ENCODE measurements at places on chromosomes 6 and 20. TPM values are rescaled to one million over a fixed set of nuclear protein-coding genes. Genes with fewer than 3 reads are reported as not detected.

TPX2 gene
- total RNA-seq = 115 TPM

SCRT2 gene
- not detected for total RNA-seq

CALHM4 gene
- not detected for total RNA-seq

TCF15 gene
- not detected for total RNA-seq

RAET1L gene
- not detected for total RNA-seq
